T-helper 17 cell (primary cell): ENCODE measurements at places on chromosomes 11 and 22. TPM values are rescaled to one million over a fixed set of nuclear protein-coding genes. Genes with fewer than 3 reads are reported as not detected.

Gene SLC43A1
- 7.8 TPM for total RNA-seq

- no peak overlapping the region for H3K27ac ChIP-seq
- H3K4me1 ChIP-seq: no peaks in the 10 kb centered on the region
- H3K27me3 ChIP-seq: no peaks in the 10 kb centered on the region
- no peak for DNase-seq
Measured at GRCh38 chr11:1425006-1425405, 35.3 kb downstream of the BRSK2 start.

DNA sequence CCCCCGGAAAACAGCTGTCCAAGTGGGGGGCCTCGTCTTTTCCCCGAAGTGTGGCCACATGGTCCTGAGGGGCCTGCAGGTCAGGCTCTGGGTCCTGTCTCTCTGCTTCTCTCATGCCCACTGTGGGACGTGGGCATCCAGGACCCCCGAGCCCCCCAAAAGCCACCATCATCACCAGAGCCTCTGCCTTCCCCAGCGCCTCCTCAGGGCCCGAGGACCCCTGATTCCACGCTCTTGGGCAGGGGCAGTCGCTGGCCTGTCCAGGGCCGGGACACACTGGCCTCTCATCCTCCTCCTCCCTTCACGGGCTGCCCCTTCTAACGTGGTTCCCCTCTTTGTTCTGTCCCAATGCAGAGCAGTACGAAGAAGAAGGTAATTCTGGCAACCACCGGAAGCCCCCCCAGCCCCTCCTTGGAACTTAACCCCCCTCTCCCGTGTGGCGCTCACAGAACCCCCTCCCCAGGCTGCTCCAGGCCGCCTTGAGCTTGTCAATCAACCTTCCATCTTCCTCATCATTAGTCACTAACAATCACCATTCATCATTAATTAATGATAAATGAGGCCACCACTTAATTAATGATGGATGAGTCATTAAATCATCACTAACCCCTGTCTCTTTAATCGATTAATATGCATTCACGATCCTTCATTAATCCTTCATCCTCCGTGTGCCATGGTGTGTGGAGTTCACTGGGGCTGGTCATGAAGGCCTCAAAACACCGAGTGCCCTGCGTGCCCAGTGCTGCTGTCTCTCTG lies 3.9 kb downstream of the TNNT3 start:
- DNase-seq: no peak
- peaks cover 15% of the 10 kb centered on the region for H3K27me3 ChIP-seq
- peaks cover 8% of the 10 kb centered on the region for H3K36me3 ChIP-seq
- H3K27ac ChIP-seq: no peak overlapping the region

Gene GLYAT
- total RNA-seq: not detected

DNA sequence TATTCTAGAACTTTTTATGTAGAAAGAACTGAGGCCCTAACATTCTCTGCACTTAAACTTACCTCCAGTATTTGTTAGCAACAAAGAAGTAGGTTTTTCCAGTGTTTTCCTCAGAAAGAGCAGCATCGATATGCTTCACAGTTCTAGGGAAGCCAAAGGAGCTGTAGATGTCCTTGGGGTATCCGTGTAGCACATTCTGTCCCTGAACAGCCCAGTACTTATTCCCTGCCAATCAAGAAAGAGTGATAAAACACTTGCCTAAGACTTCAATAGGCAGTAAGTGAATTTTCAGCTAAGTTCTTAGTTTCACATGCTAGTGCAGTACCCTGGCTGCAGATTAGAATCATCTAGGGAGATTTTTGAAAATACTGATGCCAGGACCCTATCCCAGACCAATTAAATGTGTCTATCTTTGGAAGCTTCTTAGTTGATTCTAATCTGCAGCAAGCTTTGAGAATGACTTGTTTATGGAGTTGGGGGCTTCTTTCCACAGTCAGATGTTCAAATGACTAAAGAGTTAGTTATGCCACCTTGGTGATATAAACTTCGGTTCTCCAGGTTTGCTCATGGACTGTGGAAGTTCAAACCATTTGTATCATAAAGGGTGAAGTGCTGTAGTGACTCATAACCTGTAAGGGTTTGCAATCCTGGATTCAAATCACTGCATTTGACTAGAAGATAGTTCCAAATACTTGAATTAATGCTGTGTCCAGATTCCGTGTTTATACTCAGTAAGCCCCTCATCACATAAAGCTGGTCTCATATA lies 6.5 kb downstream of the MMP1 start:
- no peak overlapping the region for H3K4me3 ChIP-seq
- H3K27me3 ChIP-seq: peaks cover 19% of the 10 kb centered on the region
- no peaks in the 10 kb centered on the region for H3K4me1 ChIP-seq
- no peaks in the 10 kb centered on the region for H3K36me3 ChIP-seq
- no peak overlapping the region for H3K27ac ChIP-seq

DNA sequence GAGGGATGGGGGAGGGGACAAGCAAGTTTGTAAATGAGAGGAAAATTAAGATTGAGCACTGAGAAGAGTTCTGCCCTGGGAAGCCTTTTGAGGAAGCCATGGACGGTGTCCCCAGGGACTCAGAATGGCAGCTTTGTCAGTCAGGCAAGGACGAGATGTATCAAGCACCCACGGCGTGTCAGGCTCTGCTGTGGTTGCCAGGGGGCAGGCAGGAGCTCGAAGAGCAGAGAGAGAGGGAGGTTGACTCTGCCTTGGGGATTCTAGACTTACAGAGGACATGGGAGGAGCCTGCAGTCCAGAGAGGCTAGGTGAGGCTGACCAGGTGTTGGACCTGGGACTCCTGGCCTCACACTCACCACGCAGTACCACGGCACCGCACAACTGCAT lies 29.1 kb upstream of the SYT7 start:
- peaks cover 3% of the 10 kb centered on the region for H3K36me3 ChIP-seq
- peaks cover 7% of the 10 kb centered on the region for H3K4me1 ChIP-seq
- H3K27me3 ChIP-seq: peaks cover 72% of the 10 kb centered on the region
- DNase-seq: no peak

Gene C22orf15
- total RNA-seq: 0.81 TPM

DNA sequence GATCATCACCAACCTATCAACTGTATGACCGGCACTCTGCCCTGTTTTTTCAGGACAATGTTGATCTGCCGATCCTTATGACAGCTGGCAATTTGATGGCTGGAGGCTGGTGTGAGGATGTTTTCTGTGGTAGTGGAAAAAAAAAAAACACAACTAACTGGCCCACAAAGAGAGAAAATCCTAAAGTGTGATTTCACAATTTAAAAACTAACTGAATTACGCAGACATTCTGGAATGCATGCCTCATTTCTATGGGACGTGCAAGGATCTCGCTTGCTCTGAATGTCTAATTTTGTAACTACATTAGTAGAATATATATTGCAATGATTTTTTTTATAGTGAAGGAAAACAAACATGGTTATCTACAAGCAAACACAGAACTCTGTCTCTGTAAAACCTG lies 590.5 kb downstream of the ETS1 start:
- no peak for DNase-seq
- H3K27me3 ChIP-seq: peaks cover 32% of the 10 kb centered on the region
- no peak overlapping the region for H3K27ac ChIP-seq
- no peak overlapping the region for H3K4me3 ChIP-seq
